ENCODE measurements at places on chromosomes 2 and 18. TPM values are rescaled to one million over a fixed set of nuclear protein-coding genes. Genes with fewer than 3 reads are reported as not detected.

The CCNYL1 gene
- total RNA-seq, result 18.1 TPM

The PROKR1 gene
- total RNA-seq, result under 0.01 TPM

The PIEZO2 gene
- total RNA-seq, result 343 TPM

The TNFAIP6 gene
- not detected for total RNA-seq

The FMNL2 gene
- total RNA-seq, result 29.0 TPM

The MC5R gene
- total RNA-seq, result not detected

The BMP10 gene
- total RNA-seq, result not detected

The LRRC30 gene
- not detected for total RNA-seq

The SPC25 gene
- total RNA-seq, result 1.4 TPM

The IL36RN gene
- not detected for total RNA-seq

The HOXD1 gene
- 4.6 TPM for total RNA-seq

The OSR1 gene
- 0.39 TPM for total RNA-seq

The FRZB gene
- total RNA-seq, result 0.13 TPM

The CYRIA gene
- total RNA-seq, result 30.6 TPM

The SGPP2 gene
- not detected for total RNA-seq

The CYP1B1 gene
- 0.13 TPM for total RNA-seq

The SERPINB4 gene
- total RNA-seq, result 0.13 TPM

The PARD6G gene
- 34.7 TPM for total RNA-seq

The TMEM247 gene
- total RNA-seq, result not detected

The TMEM178A gene
- total RNA-seq, result 0.25 TPM

The UGT1A4 gene
- total RNA-seq, result not detected

The CKAP2L gene
- total RNA-seq, result 3.1 TPM

The HRH4 gene
- not detected for total RNA-seq

The OSBPL1A gene
- total RNA-seq, result 13.9 TPM

The IL36A gene
- not detected for total RNA-seq

The IL1R1 gene
- total RNA-seq, result 7.2 TPM

The SKOR2 gene
- total RNA-seq, result not detected

The KCNK3 gene
- not detected for total RNA-seq

The DLX2 gene
- not detected for total RNA-seq

The PLGLB1 gene
- total RNA-seq, result 0.63 TPM

The PRKRA gene
- 29.7 TPM for total RNA-seq

The LINC00305 gene
- total RNA-seq, result not detected

The IL1R2 gene
- total RNA-seq, result 0.76 TPM

The ACMSD gene
- total RNA-seq, result not detected

The NTSR2 gene
- total RNA-seq, result not detected

The NLRC4 gene
- not detected for total RNA-seq

The CENPA gene
- total RNA-seq, result 17.1 TPM

The GAREM1 gene
- 0.25 TPM for total RNA-seq

The SPEG gene
- total RNA-seq, result not detected

The LIMS2 gene
- total RNA-seq, result 3.1 TPM

The PLCD4 gene
- 1.4 TPM for total RNA-seq

The KRTCAP3 gene
- total RNA-seq, result 0.38 TPM

The HOXD9 gene
- 16.8 TPM for total RNA-seq

The C18orf32 gene
- 6.7 TPM for total RNA-seq

The ASAP2 gene
- total RNA-seq, result 29.8 TPM

The IL36G gene
- total RNA-seq, result not detected

The FOXI3 gene
- not detected for total RNA-seq

The GCG gene
- total RNA-seq, result not detected

The NMUR1 gene
- total RNA-seq, result not detected

The FABP1 gene
- total RNA-seq, result not detected

The TCF23 gene
- total RNA-seq, result not detected

The NAT8 gene
- not detected for total RNA-seq

The C2orf81 gene
- 0.13 TPM for total RNA-seq

The GAL3ST2 gene
- not detected for total RNA-seq

The LYG2 gene
- total RNA-seq, result not detected

The TUBB8B gene
- not detected for total RNA-seq

The ADCY3 gene
- total RNA-seq, result 19.2 TPM

The SPHKAP gene
- total RNA-seq, result not detected

The PAX8 gene
- total RNA-seq, result under 0.01 TPM
